ENCODE measurements at places on chromosomes 12 and 14.

- DNase-seq, result no peak
Observed at GRCh38 chr12:122795807-122796206, 21.4 kb downstream of the CCDC62 start.

DNA sequence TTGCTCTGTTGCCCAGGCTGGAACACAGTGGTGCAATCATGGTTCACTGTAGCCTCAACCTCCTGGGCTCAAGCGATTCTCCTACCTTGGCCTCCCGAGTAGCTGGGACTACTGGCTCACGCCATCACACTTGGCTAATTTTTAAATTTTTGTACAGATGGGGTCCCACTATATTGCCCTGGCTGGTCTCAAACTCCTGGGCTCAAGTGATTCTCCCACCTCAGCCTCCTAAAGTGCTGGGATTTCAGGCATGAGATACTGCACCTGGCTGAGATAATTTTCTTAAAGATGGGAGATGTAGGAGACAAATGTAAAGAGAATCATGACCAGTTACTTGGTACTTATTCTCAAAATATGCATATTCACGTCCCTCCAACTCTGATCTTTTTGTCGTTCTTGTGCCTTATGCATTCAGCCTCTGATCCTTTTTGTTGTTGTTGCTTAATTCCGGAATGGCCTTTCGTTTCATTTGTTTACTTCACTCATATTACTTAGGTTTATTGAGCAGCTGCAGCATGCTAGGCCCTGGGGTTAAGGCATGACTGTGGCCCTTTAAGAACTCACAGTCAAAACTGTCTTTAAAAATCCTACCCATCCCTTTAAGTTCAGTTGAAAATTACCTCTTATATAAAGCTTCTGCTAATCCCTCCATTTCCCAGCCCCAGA, 8.9 kb downstream of the RBMS2 start:
- DNase-seq, result no peak

DNA sequence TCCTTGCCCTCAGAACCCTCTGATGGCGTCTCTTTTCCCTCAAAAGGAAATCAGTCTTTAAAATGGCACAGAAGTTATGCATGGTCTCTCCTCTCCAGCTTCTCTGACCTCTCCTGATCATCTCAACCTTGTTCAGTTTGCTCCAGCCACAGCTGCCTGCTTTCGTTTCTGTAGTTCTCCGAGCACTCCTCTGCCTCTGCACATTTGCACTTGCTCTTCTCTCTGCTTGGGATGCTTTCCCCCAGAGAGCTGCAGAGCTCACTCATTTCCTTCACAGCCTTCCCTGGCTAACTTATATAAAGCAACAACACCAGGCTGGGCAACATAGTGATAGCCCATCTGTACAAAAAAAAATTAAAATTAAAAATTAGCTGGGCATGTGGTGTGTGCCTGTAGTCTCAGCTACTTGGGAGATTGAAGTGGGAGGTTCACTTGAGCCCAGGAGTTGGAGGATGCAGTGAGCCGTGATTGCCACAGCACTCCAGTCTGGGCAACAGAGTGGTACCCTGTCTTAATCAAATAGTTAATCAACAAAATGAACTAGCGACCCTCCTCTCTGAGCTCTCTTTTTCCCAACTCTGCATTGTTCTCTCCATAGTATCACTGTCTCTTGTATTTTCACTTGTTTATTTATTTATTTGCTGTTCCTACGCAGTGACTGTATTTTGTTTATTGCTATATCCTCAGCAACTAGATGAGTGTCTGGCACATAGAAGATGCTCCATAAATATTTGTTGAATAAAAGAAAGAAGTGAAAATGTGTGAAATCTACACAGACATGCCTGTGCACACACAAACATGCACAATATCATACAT, 37.7 kb downstream of the PPFIBP1 start:
- no peak for DNase-seq

DNA sequence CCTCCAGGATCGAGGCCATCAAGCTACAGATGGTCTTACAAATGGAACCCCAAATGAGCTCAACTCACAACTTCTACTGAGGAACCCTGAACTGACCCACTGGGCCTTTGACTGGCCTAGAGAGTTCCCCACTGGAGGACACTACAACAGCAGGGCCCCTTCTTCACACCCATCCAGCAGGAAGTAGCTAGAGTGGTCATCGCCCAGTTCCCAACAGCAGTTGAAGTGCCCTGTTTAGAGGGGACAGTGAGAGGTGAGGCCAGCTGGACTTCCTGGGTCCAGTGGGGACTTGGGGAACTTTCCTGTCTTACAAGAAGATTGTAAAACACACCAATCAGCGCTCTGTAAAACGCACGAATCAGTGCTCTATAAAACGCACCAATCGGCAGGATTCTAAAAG, 247.9 kb upstream of the BTG1 start:
- DNase-seq, result no peak

DNA sequence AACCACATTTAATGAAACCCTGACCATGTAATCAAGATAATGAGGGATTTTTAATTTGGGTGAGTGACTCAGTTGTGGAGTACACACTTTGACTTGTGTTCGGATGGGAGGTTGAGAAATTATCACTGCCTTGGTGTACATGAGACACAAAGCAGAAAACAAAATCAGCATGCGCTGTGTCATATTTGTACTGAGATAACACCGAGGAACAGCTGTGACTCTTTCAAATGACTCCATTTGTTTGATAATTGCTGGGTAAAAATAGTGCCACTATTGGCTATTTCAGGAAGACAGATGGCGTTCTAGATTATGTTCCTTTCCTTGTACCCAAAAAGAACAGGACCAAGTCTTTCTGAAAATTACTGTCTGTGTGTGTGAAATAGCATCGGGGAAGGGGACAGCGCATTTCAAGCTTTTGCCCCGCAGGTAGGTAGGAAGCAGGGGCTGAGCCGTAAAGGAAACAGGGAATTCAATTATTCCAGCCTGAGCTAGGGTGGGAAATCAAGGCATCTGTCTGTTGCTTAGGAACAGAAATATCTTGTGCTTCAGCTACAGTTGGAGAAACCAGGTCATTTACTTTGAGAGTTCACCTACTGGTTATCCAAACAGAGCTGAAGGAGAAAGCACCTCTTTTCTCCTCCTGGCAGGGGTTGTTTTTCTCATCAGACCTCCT, 114.3 kb downstream of the SNAPC1 start:
- DNase-seq, result no peak

Data from stimulated activated CD4-positive, alpha-beta T cell treated with anti-CD3 and anti-CD28 coated beads, TNF-alpha, amount 100 ng/mL, for 1 hour (primary cell).